ENCODE measurements at places on chromosomes 13 and 19.
A peak's percentile ranks its signal among the peaks of the same experiment; 100 is the strongest.

DNA sequence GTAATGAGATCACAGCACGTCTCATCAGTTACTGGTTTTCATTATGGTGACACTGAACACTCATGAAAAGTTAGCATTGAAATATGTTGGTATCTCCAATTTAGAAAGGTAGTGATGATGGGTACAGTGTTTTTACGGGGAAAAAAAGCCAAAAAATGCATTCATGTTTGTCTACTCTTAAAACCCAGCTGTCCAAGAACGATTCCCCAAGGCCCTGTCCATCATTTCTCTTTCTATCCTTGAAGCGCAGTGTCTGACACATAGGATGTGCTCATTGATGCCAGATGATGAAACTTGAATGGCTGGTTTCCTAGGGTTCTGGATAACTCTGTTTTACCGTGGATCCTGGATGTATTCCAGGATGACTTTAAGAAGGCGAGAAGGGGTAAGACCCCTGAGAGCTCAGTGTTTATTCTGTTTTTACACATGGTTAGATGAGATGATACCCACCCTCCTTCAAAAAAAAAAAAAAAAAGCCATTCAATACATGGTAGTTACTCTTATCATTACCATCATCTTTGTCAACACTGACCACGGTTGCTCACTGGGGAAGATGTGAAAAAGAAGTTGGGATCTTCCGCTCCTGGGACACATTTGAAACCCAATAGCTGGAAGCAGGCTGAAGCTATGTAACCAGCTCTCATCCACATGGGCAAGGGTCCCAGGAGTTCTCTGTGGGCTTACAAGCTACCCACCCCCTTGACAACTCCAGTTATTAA is 22.5 kb downstream of the SERP2 start:
- no peak for DNase-seq
- no peak overlapping the region for H3K4me3 ChIP-seq
- H3K36me3 ChIP-seq: no peaks in the 10 kb centered on the region
- peak overlapping the region; percentile 62 for H3K27ac ChIP-seq
- no peaks in the 10 kb centered on the region for H3K27me3 ChIP-seq

DNA sequence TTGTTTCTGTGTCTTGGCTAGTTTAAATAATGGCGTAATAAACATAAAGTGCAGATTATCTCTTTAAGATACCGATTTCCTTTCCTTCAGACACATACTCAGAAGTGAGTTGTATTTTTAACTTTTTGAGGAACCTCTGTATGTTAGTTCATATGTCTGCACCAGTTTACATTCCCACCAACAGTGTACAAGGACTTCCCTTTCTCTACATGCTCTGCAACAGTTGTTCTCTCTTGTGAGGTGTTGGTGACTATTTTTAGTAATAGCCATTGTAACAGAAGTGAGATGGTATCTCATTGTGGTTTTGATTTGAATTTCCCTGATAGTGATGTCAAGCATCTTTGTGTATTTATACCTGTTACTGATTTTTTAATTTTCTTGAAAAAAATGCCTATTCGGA is 418.6 kb downstream of the UQCRFS1 start:
- no peak for DNase-seq
- H3K36me3 ChIP-seq: no peaks in the 10 kb centered on the region
- peak overlapping the region; percentile 54 for H3K4me3 ChIP-seq

DNA sequence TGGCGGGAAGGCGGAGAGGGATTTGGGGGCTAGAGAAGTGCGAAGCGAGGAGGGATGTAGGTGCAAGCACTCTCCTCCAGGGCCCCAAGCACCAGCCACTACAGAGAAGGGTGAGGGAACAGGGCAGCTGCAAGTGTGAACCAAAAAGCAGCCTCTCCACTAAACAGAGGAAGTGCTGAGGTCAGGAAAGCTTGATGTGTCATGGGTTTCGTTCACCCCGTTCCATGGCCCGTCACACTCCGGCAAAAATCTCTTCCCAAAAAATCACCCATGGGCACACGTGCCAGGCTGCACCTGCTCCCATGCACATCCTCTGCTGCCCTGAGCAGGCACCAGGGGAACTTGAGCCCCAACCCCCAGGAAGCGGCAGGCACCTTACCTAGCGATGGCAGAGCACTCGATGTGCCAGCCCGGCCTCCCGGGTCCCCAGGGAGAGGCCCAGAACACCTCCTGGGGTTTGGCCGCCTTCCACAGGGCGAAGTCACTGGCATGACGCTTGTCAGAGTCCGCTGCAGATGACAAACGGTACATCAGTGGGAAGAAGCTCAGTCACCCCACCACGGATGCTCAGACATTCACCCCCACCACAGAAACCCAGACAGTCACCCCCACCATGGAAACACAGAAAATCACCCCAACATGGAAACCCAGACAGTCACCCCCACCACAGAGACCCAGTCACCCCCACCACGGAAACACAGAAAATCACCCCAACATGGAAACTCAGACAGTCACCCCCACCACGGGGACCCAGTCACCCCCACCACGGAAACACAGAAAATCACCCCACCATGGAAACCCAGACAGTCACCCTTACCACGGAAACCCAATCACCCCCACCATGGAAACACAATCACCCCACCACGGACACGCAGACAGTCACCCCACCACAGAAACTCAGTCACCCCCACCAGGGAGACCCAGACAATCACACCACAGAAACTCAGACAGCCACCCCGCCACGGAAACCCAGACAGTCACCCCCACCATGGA is 29.0 kb downstream of the CARS2 start:
- H3K4me1 ChIP-seq: no peaks in the 10 kb centered on the region
- no peak overlapping the region for H3K27ac ChIP-seq
- peaks cover 29% of the 10 kb centered on the region for H3K36me3 ChIP-seq
- H3K4me3 ChIP-seq: no peak overlapping the region
- DNase-seq: no peak

- no peak overlapping the region for H3K27ac ChIP-seq
- H3K4me1 ChIP-seq: no peaks in the 10 kb centered on the region
- peaks cover 13% of the 10 kb centered on the region for H3K36me3 ChIP-seq
- no peak overlapping the region for H3K4me3 ChIP-seq
- no peaks in the 10 kb centered on the region for H3K27me3 ChIP-seq
These were observed 196.8 kb downstream of the PDS5B start for GRCh38 chr13:32783067-32783466.

Data from right atrium auricular region (tissue), 2 donors.